Stimulated activated CD8-positive, alpha-beta memory T cell treated with anti-CD3 and anti-CD28 coated beads, Interleukin-2, amount 100 ng/mL, for 1 hour (primary cell): ENCODE measurements at places on chromosomes 7 and 10.

DNA sequence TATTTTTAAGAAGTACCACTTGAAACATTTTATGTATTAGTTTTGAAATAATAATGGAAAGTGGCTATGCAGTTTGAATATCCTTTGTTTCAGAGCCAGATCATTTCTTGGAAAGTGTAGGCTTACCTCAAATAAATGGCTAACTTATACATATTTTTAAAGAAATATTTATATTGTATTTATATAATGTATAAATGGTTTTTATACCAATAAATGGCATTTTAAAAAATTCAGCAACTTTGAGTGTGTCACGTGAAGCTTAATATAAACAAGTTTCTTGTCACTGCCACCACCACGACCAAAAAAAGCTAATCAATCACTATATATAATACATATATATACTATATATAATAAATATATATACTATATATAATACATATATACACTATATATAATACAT is 4.8 kb downstream of the IL6 start:
- DNase-seq: no peak

- no peak for DNase-seq
Measured at GRCh38 chr10:33460505-33461294, 126.2 kb upstream of the NRP1 start.

- DNase-seq: no peak
Measured at GRCh38 chr10:631266-631665, 58.2 kb downstream of the DIP2C start.

DNA sequence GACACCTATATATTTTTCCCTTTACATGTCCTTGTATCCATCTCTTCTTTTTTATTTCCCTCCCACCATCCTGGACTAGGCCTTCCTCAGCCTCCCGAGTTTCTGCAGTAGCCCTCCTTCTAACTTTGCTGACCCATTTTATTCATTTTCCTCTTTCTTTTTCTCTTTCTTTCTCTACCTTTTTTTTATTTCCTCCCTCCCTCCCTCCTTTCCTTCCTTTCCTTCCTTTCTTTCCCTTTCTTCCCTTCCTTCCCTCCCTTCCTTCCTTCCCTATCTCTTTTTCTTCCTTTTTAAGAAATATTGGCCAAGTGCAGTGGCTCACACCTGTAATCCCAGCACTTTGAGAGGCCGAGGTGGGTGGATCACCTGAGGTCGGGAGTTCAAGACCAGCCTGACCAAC is 9.7 kb upstream of the CAMK2G start:
- DNase-seq: no peak

GRCh38 chr10:63324495-63324854 is 141.3 kb downstream of the JMJD1C start:
- DNase-seq: no peak

DNA sequence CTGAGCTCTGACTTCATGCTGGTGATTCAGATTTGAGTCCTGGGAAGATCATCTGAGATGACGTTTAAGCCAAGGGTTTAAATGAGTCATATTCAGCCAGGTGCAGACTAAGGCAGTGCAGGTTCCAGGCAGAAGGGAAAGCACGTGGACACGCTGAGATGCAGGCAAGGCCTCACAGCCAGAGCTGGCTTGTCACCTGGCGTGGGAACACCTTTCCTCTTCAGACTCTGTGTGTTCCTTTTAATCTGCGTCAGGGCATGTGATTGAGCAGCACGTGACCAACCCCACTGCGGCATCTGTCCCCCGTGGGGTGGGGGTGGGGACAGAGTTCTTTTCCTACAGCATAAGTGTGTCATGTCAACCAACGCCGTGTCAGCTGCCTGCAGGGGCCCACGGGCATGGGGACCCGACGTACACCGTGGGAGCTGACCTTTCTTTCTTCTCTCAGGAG is 10.7 kb upstream of the IDI2 start:
- DNase-seq: no peak

DNA sequence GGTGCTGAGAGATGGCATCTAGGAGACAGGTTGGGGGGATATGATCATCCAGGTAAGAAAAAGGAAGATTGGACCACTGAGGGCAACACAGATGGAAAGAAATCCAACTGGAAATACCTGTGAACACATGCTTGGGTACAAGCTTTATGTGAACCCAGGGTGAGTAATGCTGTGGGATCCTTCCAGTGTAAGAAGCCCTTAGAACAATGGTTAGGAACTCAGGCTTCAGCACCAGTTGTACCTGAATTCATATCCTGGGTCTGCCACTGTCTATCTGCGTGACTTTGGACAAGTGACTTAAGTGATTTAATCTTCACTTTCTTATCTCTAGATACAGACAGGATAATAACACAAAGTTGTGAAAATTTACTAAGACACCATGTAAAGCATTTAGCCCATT is 131.0 kb downstream of the ST7 start:
- DNase-seq: no peak

- DNase-seq: no peak
Measured at GRCh38 chr10:104663076-104663475, 22.0 kb downstream of the SORCS3 start.

GRCh38 chr10:29888321-29888720 is 171.1 kb downstream of the JCAD start:
- no peak for DNase-seq

GRCh38 chr7:118349604-118350003 is 125.1 kb downstream of the ANKRD7 start:
- no peak for DNase-seq

DNA sequence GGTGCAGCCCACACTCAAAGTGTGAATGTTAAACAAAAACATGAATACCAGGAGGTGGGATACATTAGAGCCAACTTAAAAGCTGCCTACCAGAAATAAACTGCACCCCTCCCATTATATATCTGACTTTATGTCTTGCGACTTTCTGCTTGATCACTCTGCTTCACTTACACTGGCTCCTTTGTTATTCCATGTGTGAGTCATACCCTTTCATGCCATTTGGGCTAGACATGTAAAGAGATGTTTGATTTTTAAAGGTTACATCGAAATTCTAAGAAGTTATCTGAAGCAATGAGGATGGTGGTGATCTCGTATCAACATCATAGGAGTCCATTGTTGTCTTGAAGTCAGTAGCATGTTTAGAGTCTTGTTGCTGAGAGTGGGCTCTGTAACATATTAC is 31.6 kb upstream of the ETV1 start:
- DNase-seq: no peak

- no peak for DNase-seq
Measured at GRCh38 chr7:141452911-141453310, 98.3 kb upstream of the AGK start.

DNA sequence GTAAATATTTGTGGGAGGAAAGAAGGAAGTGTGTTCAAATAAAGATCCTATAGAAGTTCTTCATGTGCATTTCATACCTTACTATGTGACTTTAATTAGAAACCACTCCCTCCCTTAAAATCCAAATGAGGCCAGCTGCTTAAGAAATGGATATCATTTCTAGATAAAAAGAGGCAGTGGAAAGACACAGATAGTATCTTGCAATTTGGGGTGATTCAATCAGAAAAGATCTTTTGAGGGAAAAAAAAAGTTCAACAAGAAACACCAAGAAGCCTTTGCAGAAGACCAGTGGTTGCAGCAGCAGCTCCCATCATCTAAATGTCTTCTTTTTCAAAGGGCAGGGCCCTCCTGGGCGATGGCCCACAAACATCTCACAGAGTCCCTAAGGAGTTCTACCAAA is 200.1 kb downstream of the LRRN3 start:
- no peak for DNase-seq

DNA sequence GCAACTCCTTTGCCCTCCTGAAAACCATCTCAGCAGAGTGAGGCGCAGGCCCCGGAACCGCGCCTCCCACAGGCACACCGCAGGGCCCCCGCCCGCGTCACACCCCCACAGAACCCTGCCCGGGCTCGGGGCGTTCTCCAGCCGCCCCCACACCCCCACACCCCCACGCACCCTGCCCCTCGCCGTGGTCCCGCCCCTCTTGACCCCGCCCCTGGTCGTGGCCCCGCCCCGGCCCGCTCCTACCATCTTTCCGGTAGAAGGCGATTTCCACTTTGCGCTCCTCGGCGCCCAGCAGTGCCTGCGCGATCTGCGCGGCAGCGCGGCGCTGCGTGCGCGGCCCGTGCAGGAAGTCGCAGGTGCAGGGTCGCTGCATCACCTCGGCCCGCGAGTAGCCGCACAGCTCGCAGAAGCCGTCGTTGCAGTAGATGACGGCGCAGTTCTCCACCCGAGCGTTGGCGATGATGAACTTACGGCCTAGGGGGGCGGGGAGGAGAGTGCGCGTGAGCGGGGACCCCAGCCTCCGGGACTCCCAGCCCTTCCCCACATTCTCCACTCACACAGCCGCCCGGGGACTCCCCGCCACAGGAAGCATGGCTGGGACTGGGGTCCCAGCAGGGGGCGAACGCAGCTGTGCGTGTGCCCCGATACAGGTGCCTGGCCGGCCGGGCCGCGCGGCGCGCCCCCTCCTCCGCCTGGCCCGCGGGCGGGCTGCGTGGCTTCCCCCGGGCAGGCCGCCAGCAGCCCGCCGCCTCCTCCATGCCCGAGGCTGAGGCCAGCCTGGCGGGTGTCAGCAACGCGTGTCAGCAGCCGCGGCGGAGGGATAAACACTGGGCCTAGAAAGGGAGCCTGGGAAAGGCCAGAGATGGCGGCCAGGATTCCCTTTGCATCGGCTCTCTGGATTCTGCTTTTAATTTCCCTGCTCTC is 3.4 kb downstream of the KCNH2 start:
- DNase-seq: peak; percentile 65

- DNase-seq: no peak
Measured at GRCh38 chr7:70068531-70068930, 470.3 kb downstream of the AUTS2 start.

- no peak for DNase-seq
Measured at GRCh38 chr7:120933475-120933874, 17.1 kb upstream of the ING3 start.

DNA sequence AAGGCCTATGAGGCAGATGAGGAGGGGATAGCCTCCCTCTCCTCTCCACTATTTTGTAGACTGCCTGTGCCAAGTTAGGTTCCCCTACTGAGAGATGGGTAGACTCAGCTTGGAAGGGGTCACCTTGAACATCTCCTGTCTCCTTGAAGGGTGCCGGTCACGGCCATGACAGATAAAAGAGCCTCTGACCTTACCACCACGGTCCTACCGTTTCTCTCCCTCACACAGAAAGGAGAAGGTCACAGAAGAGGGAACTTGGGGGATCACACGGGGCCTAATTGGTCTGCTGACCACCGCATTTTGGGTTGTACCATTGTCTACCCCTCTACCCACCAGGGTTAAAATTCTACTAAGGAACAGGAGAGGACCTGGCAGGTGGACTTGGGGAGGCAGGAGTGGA is 17.0 kb downstream of the PRSS2 start:
- DNase-seq: no peak

GRCh38 chr7:47326220-47326619 is 255.7 kb downstream of the TNS3 start:
- no peak for DNase-seq

GRCh38 chr7:17988141-17988540 is 39.5 kb downstream of the PRPS1L1 start:
- no peak for DNase-seq

- no peak for DNase-seq
Measured at GRCh38 chr10:72265508-72265907, 8.2 kb upstream of the DDIT4 start.

DNA sequence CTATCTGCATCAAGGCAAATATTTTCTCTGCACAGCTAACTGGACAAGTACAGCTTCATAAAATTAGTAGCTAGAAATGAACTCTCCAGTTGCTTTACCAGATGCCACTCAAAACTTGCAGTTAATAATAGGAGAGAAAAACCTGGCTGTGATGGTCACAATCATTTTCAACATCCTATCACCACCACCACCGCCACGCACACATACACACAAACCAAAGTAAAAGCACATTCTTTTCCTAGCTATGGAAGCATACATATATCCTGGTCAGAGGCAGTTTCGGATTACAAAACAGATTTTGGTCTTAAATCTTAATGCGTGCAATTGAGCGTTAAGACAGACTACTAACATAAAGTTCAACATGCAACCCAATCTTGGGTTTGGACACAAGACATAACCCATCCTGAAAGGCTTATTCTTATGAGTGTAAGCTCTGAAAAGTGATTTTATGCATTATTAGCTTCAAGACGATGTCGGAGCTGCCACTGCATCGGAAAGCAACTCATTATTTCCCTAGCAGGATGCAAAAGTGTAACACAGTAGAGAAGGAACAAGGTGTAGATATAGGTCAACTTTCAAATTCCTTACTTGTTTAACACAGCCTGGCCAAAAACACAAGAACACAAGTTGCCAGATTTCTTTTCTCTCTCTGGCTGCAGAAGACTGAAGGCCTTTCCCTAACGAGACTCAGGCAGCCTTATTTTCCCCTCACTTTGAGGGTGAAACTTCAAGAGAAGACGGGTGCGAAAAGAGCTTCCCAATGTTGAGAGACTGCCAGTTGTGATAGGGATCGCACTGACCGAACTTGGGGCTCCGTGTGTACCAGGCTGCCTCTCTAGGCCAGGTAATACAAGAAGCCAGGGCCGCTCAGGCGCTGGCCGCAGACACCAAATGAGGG is 1.2 kb downstream of the CACUL1 start:
- DNase-seq: no peak

GRCh38 chr10:99674762-99675161 is 15.5 kb downstream of the ENTPD7 start:
- DNase-seq: no peak

GRCh38 chr7:140899883-140900282 is 24.8 kb downstream of the BRAF start:
- no peak for DNase-seq

DNA sequence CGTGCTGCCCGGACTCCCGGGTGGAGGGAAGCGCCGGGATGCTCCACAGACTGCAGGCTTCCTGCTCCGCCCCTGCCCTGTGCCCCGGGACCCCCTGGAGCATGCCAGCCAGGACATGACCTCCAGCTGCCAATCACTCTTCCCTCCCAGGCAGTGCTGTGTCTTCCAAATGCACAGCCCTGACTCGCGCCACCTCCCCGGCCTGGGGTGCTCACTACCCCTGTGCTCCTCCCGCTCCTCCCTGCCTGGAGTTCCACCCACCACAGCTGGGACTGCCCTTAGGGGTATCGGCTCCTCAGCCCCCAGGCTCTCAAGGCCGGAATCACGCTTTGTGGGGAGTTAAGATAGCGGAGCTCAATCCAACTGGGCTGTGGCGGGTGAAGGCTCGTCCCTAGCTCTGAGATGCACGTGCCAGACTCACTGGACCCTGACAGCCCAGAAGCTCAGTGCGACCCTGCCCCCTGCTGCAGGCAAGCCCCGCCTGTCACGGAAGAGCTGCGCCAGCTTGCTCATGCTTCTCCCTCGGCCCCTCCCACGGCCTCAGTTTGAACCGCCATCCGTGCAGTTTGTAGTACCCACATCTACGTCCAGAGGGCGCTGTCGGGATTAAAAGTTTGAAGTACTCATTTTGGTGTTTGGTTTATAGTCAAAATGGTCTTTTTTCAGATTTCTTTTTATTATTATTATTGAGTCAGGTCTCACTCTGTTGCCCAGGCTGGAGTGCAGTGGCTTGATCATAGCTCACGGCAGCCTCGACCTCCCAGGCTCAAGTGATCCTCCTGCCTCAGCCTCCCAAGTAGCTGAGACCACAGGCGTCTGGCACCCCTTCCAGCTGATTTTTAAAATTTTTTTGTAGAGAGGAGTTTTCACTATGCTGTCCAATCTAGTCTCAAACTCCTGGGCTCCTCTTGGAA is 142.5 kb upstream of the TCERG1L start:
- peak; percentile 20 for DNase-seq
